H54 (cell line): ENCODE measurements at places on chromosomes 13 and 19.

GRCh38 chr19:2097886-2098327 is 1.2 kb downstream of the IZUMO4 start:
- DNase-seq: no peak

GRCh38 chr19:55446060-55446459 is 3.0 kb upstream of the SHISA7 start:
- no peak for DNase-seq

- no peak for DNase-seq
These were observed 106.8 kb downstream of the STOML3 start for GRCh38 chr13:38883783-38884182.

- no peak for DNase-seq
These were observed 958.2 kb downstream of the DIAPH3 start for GRCh38 chr13:59205501-59205900.

DNA sequence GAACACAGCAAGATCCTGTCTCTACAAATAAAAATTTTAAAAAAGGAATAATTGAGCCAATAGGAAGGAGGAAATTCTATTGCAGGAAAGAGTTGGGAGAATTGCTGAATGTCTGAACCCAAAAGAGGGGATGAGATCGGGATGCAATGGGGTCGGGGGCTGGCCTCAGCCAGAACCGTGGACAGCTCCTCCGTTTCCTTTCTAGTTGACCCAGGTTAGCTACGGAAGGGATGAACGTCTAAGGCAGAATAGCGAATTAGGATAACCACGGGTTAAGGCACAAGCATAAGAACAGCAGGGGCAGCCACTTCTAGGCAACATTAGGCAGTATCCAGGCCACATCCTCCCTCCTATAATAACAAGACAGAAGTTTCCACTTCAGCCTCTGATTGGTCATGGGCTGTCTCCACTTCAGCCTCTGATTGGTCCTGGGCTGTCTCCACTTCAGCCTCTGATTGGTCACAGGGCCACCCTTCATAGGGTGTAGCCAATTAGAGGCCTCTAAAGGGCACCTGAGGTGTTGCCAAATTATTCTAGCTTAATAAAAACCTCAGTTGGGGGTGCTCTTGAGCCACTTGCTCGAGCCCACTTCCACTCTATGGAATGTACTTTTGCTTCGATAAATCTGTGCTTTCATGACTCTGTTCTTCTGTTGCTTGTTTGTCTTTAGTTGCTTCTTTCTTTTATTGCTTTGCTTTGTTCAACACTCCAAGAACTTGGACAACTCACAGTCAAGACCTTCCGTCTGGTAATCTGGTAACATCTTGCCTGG is 24.9 kb upstream of the TPM4 start:
- DNase-seq: no peak

- DNase-seq: no peak
These were observed 3.4 kb downstream of the TCF3 start for GRCh38 chr19:1648920-1649541.

- DNase-seq: no peak
These were observed 1.0 kb downstream of the IRF2BP1 start for GRCh38 chr19:45884682-45885555.

DNA sequence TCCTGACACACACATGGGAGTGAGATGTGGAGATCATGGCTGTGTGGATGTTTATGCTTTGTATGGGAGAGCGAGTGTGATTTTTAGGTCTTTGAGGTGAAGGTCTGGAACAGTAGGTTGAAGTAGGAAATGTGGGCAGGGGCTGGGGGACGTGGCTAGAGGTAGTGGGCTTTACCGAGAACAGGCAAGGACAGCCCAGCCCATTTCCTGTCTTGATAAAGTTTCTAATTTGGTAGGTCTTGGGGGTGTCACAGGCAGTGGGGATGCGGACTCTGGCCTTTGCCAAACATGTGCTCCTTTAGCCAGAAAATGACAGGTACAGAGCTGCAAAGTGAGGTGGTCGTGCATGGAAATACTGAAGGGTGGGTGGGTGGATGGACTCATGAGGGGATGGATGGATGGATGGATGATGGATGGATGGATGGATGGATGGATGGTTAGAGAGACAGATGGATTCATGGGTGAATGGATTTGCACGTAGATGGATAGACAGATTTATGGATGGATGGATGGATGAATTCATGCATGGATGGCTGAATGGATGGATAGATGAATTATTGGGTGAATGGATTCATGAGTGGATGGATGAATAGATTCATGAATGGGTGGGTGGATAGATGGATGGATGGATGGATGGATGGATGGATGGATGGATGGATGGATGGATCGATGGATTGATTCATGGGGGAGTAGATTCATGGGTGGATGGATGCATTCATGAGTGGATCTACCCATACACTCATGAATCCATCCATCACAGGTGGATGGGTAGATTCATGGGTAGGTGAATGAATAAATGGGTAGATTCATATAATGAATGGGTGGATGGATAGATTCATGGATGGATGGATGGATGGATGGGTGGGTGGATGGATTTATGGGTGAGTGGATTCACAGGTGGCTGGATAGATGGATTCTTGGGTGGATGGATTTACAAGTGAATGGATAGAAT is 69.3 kb upstream of the USE1 start:
- no peak for DNase-seq

- DNase-seq: no peak
These were observed 221.0 kb downstream of the EFNB2 start for GRCh38 chr13:106314417-106314816.

DNA sequence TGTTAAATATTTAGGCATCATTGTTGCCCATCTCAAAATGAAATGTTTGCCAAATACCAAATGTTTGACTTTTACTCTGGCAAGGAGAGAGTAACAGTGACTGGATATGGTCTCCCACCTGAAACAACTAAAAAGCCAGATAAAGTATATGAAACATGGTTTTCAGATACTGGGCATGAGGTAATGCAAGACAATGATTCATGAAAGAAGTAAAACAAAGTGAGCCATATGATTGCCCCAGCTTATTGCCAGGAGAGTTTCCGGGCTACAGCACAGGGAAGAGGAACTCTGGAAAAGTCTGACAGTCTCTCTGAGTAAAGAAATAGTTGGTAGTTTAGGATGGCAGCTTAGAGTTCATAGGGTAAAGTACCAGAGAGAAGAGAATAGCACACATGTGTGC is 354.6 kb downstream of the DNAJC15 start:
- DNase-seq: no peak

- DNase-seq: no peak
These were observed 78.7 kb downstream of the RNF17 start for GRCh38 chr13:24842549-24843274.

DNA sequence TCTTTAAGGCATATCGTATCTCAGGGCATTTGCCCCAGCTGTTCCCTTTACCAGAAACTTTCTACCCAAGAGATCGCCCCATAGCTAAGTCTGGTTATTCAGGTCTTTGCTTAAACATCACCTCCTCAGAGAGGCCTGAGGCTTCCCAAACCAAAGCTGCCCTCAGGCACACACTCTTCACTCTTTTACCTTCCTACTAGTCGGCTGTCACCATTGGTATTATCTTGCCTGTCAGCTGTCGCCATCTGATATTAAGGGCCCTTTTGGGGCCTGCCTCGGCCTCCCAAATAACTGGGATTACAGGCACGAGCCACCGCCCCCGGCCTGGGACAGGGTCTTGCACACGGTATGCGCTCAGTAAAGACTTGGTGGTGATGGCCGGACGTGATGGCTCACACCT is 1.0 kb downstream of the GADD45GIP1 start:
- DNase-seq: no peak

GRCh38 chr13:112179421-112179820 is 112.5 kb downstream of the SOX1 start:
- DNase-seq: no peak

- DNase-seq: no peak
These were observed 5.2 kb downstream of the ZIC2 start for GRCh38 chr13:99986741-99987140.

DNA sequence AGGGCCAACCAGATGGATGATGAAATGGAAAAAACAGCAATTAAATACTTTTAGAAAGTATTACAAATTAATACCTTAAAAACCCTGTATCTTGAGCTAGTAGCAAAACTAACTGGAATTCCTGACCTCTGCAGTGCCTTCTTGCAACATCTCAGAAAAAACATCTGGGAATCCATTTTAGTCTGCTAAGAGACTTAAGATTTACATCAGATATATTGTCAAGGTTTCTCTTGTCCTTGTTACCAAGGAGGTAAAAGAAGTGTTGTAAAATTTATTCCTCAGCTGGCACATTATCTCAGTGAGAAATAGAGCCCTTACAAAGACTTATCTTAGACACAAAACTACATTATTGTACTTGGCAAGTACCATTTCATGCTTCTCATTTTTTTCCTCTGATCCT is 18.5 kb downstream of the KCNRG start:
- DNase-seq: no peak

DNA sequence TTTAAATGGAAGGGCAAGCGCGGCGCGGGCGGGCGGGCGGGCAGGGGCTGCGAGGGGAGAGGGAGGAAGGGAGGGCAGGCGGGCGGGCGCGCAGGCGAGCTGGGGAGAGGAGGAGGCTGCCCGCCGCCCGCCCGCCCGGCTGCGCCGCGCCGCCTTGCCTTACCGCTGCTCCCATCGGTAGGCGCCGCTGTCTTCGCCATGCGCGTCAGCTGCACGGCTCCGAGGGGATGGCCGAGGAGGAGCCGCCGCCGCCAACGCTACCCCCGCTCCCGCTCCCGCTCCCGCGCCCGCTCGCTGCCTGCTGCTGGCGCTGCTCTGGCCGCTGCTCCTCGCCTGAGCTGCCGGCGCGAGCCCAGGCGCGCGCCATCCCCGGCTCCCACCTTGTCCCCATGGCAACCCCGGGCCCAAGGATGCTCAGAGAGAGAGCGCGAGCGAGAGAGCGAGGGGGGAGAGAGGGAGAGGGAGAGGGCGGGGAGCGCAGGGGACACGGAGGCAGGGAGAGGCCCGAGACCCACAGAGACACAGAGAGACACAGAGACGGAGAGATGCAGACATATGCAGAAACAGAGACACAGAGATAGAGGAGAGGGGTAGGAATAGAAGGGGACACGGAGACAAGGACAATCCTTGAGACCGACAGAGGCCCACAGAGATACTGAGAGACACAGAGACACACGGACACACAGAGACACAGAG is 40.3 kb downstream of the DEDD2 start:
- peak; percentile 86 for DNase-seq

DNA sequence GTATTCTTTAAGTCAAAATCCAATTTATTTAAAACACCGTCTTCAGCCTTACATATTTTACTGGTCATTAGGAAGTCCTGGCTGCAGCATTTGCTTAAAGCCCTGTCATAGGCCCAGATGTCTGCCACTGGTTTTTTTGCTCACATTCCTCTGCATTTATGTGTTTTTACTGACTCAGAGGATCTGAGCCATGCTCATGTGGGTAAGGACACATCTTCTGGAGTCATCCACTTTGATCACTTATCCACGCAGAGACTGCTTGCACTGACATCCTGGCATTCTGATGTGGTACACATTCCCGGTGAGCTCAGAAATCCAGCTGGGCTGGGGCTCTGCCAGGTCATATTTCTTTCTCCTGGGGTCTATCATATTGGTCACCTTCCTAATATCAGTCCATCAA is 531.7 kb upstream of the ARGLU1 start:
- DNase-seq: no peak

GRCh38 chr19:277581-278165 is 13.5 kb downstream of the PLPP2 start:
- DNase-seq: no peak

DNA sequence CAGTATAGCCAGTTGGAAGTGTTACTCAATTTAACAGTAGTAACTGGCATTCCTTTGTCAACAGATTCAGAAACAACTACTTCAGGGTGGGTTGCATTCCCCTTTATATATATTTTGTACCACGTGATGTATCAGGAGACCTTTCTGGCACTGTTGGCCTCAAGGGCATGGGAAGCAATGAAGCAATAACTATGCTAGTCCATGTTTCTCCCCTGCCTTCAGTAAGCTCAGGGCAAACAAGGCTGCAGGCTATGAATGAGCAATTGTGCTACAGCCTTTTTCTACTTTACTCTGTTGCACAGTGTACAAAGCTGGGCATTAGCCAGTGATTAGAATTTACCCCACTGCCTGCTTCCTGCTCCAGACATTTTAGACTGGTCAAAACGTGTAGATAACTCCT is 348.8 kb downstream of the GPC5 start:
- no peak for DNase-seq

DNA sequence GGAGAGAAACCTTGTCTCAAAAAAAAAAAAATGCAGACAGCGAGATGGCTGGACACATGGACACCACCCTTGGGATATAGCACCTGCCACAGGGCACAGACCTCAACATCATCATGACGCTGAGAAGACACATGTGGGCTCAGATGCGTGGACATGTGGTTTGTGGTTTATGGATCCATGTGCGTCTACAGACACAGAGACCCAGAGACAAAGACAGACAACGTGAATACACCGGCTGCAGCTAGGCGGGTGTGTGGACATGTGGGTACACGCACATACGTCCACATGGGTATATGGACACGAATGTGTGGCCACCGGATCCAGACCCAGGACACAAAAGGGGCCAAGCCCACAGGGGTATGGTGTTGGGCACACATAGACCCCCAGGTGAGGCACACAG is 1.3 kb downstream of the TNFSF14 start:
- no peak for DNase-seq

DNA sequence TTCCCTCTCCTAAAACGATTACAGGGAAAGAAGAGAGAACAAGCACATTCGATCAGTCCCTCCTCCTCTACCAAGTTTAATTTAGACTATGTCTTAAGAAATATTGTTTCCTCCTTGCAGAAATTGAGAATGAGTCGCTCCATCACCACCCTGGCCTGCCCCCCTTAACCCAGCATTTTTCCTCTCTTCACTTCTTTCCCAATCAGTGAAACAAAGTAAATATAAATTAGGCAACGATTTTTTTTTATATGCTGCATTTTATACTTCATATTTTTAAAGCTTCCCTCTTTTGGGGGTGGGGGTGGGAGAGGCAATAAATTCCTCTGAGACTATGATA is 300.0 kb downstream of the SPRY2 start:
- no peak for DNase-seq
